ENCODE measurements at places on chromosomes 2 and 18.

GRCh38 chr2:44789971-44790721 is 151.4 kb upstream of the SIX3 start:
- DNase-seq, result no peak

GRCh38 chr2:207387001-207387571 is 142.7 kb upstream of the CREB1 start:
- DNase-seq, result no peak

GRCh38 chr2:64879745-64880144 is 109.5 kb upstream of the SLC1A4 start:
- no peak for DNase-seq

GRCh38 chr18:35469725-35470124 is 28.0 kb downstream of the INO80C start:
- no peak for DNase-seq

GRCh38 chr2:143684551-143685320 is 555.5 kb downstream of the ARHGAP15 start:
- DNase-seq, result no peak

DNA sequence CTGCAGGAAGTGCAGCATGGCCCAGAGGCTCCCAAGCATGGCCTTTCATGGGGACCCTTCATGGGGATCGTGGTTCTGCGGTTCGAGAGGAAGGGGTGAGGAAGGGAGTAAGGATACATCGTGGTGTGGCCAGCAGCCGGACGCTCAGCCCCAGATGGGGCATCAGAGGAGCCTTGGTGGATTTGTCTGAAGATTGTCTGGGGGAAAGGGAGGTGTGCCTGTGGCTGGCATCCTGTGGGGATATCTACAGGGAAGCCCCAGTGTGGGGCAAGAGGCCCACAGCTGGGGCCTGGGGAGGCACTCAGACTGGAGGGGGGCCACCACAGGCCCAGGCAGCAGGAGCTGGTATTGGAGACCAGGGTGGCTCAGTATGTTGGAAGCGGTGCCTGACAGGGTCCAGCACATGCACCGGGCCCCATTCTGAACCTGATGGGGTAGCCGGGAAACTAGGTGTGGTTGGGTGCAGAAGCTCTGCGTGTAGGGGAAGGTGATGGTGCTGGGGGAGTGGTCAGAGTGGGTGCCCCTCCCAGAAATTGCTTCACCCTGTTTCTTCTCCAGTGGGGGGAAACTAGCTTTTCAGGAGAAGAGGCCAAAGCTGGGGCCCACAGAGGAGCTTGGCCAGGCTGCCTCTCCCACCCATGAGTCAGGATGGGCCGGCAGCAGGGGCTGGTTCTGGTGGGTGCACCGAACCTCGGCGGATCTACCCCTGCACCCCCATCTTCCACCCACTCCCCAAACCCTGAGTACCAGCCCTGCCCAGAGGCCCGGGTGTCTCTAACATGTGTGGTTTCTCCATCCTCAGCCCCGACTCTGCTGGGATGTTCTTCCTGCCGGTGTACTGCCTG is 274.4 kb upstream of the HDAC4 start:
- no peak for DNase-seq

- peak; percentile 45 for DNase-seq
Observed at GRCh38 chr2:10303694-10304378, 1.1 kb downstream of the HPCAL1 start.

DNA sequence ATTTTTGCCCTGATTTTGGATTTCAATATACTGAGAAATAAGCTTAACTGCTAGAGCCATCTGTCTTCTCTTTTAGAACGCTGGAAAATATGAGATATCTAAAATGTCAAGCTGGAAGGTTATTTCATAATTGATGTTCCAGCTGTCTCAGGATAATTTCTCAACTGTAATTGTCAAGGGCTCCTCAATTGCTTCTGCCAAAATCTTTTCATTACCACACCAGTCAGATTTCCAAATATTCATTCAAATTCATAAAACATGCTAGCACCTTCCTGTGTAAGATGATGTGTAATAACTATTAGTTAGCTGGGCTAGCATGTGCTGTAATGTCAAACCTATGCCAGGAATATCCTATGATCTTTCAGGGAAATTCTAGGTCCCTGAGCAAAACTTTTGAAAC is 88.1 kb downstream of the TNFRSF11A start:
- DNase-seq, result no peak

DNA sequence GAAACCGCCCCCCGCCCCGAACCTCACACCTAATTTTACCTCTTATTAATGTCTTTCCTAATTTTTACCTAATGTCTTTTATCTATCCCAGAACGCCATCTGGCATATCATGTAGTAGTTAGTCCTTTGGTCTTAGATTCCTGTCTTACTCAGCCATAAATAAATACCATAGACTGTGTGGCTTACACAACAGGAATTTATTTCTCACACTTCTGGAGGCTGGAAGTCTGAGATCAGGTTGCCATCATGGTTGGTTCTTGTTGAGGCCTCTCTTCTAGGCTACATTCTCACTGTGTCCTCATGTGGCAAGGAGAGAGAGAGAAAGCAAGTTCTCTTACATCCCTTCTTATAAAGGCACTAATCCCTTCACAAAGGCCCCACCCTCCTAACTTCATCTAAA is 46.8 kb downstream of the RHBDD1 start:
- DNase-seq, result no peak

GRCh38 chr2:100786985-100787384 is 33.0 kb upstream of the NPAS2 start:
- DNase-seq, result no peak

DNA sequence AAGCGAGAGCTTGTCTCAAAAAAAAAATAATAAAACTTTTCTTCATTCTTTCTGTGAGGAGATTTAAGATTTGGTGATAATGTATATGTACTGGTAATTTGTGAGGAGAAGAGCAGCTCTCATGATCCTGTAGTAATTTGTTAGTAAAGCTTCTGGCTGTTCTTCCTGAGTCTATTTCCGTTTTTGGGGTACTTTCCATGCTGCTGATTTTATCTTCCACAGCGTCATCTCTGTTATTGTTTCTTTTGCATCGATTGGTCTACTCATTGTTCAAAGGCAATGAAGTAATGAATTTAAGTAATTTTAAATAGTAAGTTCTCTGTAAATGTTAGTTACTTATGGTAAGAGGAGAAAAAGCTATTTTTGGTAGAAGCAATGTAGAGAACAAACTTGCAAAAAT is 12.0 kb downstream of the NDUFAF7 start:
- no peak for DNase-seq

DNA sequence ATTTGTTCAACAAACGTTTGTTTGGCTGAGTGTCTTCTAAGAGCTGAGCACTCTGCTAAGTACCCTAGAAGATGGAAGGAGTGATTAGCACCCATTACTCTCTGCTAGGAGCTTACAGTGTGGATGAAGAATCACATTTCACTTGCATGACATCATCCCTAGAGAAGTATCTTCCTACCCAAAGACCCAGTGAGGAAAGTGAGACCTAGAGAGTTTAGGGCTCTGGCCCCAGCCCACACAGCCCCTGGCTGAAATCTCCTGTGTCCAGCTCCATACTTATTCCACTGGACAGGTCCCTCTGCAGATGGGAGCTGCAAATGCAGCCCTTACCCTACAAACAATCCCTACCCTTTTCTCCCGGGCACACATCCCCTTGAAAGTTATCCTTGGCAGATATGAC is 26.8 kb upstream of the EPAS1 start:
- peak; percentile 20 for DNase-seq

DNA sequence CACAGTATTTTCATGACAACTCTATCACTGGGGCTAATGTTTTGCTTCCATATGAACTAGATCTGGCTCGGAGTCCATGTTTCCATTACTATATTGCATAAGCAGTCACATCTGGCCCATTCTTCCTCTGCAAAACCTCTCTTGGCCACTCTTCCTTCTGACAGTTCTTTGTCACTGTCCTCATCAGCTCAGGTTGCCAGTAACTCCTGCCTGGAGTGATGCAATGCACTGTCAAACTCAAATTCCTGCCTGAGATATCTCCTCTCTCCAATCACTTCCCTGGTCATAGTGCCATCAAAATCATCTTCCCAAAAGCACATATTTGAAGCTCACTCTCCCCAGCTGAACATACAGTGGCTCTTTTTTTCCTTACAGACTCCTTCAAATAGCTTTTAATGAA is 66.1 kb downstream of the COLEC12 start:
- peak; percentile 56 for DNase-seq

DNA sequence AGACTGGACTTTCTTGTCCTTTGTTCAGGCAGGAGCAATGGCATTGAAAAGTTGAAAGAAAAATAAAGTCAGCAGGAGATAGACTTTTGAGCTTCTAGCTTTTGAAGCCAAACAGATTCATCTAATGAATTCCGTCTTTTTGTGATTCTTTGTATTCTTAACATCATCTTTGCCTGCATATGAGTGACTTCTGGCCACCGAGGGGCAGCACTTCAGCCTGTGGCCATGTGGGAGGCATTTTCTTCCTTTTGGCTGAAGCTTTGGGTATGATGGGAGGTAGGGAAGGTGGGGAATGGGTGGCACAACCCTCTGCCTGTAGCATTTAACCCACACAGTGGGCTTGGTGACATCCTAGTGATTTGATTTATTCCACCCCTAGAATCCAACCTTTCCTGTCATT is 220.6 kb downstream of the SETBP1 start:
- DNase-seq, result no peak

DNA sequence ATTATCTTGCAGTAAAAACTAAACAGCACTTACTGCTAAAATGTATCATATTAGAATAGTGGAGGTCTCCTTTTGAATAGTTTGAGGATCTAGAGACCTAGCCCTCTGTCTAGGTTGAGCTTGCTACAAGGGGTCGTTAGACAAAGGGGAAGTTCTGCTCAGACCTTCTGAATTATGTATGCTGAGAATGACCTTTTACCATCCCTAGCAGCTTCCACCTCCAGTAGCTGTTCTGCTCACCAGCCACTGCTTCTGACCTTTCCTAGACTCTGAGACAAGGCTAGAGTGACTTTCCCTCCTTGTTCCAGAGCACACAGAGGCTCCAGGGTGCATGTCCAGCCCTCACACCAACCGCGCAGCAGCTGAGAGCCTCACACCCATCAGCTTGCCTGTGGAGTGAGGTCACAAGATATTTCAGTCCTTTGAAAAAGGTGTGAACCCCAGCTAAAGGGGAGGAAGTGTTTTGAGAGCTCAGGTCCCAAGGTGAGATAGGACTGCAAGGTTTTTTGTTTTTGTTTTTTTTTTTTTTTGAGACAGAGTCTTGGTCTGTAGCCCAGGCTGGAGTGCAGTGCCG is 289.3 kb upstream of the TNP1 start:
- DNase-seq, result no peak

GRCh38 chr2:106163948-106164545 is 30.1 kb downstream of the UXS1 start:
- no peak for DNase-seq

DNA sequence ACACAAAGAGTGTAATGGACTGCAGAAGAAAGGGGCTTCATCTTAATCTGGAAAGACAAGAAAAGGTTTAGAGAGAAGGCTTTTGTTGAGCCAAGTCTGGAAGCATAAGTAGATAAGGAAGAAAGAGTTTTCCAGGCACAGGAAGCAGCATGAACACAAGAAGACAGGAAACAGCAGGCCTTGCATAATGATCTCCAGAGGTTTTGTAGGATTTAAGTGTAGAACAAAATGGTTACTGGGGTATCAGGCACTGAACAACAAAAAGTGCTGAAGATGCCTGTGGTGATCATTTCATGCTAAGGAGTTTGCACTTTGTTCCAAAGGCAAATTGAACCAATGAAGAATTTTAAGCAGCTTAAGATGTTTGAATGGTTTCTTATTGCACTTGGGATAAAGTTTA is 281.6 kb upstream of the TANK start:
- DNase-seq, result no peak

DNA sequence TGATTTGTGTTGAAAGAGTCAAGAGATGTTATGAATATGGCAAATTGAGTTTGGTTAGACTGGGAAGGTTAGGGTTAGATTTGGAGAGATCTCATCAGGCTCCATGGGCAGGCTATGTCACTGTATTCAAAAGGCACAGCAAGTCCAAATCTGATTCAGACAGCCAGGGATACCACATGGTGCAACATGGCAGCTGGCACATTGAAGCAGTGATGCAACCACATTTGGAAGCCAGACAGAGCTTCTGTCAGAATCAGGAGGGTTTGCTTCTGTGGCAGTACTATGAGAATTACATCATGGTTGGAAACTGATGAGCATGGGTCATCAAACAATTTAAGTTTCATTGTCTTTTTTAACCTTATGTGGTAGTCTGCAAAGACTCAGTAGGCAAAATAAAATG is 772.2 kb downstream of the SUCLG1 start:
- peak; percentile 43 for DNase-seq

DNA sequence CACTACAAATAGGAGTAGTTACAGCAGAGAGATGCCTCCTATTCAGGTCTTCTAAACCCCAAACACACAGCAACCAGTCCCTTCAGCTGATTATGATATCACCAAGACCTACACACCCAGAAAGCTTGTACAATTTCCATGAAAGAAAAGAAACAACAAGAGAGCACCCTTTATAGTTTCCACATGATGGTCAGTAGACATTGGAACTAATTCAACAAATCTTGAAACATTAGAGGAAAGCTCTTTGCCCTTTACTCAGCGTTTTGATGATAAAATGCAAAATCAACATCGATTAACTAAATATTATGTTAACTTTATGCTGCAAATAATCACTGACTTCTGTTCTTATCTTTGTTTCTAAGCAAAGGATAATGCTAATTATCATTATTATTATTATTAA is 393.6 kb upstream of the ID2 start:
- no peak for DNase-seq

DNA sequence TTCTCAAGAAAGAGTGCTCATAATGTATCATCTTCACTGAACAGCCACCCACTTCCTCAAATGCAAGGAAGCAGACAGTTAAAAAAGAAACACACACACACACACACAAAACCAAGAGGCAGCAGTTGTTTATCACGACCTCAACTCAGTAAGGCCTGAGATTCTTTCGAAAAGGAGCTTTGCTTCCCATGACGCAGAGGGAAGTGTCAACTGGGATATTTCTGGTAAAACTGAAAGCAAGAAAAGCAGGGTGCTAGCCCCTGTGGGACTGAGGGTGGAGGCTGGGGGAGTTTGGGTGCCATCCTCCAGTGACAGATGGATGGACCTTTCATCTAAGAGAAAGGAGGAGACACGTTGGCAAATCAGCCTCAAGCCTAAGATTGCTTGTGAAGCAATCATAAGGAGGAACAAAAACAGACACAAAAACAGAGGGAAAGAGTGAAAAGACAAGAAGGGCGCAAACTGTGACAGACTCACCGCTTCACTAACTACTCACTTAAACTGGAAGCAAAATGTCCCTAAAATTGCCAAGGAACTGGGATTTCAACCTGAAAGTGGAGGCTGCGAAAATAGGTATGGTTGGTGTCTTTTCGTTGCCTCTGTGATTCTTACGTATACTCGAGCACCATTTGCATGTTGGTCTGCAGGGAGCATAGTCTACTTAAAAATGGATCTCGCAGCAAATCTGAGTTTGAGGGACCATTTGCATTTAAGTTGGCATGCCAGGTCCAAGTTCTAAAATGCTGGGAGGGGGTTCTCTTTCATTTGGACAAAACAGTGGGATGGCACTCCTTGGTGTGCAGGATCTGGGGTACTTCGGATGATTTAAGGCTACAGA is at the start of gene ARHGAP25:
Gene ARHGAP25, plus strand, starts transcription at position 124 of the 838 bp plus-strand sequence. Its CDS starts 389 bp downstream, at position 513.
- DNase-seq, result no peak

- peak; percentile 73 for DNase-seq
Observed at GRCh38 chr2:67840460-67841068, 222.2 kb downstream of the C1D start.

GRCh38 chr2:182968493-182968892 is 69.8 kb downstream of the NCKAP1 start:
- no peak for DNase-seq

GRCh38 chr18:24176727-24177416 is 38.0 kb downstream of the CABYR start:
- peak; percentile 51 for DNase-seq

- no peak for DNase-seq
Observed at GRCh38 chr2:74919827-74920226, 38.6 kb upstream of the POLE4 start.

- no peak for DNase-seq
Observed at GRCh38 chr18:36388310-36388709, 90.8 kb downstream of the FHOD3 start.
